Natural killer cell (primary cell): ENCODE measurements at places on chromosomes 16 and 17.
A peak's percentile ranks its signal among the peaks of the same experiment; 100 is the strongest.

GRCh38 chr17:43714465-43715149 is 44.0 kb downstream of the SOST start:
- no peak for DNase-seq
- H3K4me1 ChIP-seq, result peaks cover 8% of the 10 kb centered on the region
- H3K27me3 ChIP-seq, result peaks cover 26% of the 10 kb centered on the region
- H3K4me3 ChIP-seq, result no peak overlapping the region

GRCh38 chr16:50609471-50609870 is 61.3 kb downstream of the NKD1 start:
- H3K4me1 ChIP-seq, result no peaks in the 10 kb centered on the region
- no peak overlapping the region for H3K27ac ChIP-seq

GRCh38 chr17:18059283-18059682 is 20.1 kb downstream of the GID4 start:
- H3K4me1 ChIP-seq, result no peaks in the 10 kb centered on the region
- peaks cover 33% of the 10 kb centered on the region for H3K36me3 ChIP-seq
- no peak for DNase-seq
- no peaks in the 10 kb centered on the region for H3K27me3 ChIP-seq
- H3K27ac ChIP-seq, result no peak overlapping the region
- no peak overlapping the region for H3K4me3 ChIP-seq

DNA sequence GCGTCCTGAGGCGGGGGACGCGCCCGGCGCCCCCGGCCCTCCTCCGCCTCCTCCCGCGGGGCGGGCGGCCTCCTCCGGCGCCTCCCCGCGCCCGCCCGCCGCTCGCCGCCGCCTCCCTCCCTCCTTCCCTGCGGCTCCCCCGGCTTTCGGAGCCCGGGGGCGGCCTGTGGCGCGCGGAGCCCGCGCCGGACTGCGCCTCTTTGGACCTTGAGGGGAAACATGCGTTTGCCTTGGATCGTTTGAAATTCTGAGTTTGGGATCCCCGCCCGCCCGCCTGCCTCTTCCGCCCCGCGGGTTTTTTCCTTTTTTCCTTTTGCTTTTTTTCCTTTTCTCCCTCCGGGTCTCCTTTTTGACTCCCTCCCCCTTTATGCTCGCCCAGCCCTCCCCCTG is 390 bp downstream of the ZNRF1 start:
- no peak overlapping the region for H3K27ac ChIP-seq
- no peak for DNase-seq
- peaks cover 7% of the 10 kb centered on the region for H3K27me3 ChIP-seq
- no peaks in the 10 kb centered on the region for H3K36me3 ChIP-seq
- H3K4me3 ChIP-seq, result peak overlapping the region; percentile 53

DNA sequence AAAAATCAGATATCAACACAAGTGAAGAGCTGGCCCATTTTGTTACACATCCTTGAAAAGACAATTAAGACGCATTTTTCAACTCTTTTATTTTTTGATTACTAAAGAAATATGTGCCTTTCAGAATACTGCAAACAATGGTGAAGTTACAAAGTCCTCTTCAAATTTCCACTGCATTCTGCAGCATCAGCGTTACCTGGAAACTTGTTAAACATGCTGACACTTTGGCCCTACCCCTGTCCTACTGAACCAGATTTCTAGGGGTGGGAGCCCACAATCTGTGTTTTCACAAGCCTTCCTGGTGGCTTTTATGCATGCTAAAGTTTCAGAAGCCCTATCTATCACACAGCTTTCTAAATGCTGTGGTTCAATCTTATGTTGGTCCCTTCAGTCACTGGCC is 4.5 kb upstream of the CCL14 start:
- H3K4me1 ChIP-seq, result no peaks in the 10 kb centered on the region
- no peak overlapping the region for H3K4me3 ChIP-seq
- no peak overlapping the region for H3K27ac ChIP-seq

DNA sequence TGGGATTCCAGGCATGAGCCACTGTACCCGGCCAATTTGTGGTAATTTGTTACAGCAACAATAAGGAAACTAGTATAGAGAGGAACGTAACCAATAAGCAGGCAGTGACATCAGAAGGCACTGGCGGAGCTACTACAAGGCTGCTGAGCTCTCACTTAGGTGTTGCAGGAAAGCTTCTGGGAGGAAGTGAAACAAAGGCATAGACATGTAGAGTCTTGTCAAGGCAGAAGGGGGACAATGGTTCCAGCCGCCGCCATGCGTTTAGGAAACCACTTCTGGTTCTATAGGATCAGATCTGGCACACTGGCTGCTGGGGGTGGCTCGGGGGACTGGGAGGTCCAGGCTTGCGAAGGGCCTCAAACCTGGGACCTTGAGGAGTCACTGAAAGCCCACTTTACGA is 9.4 kb upstream of the CPSF4L start:
- H3K27ac ChIP-seq, result no peak overlapping the region
- H3K4me1 ChIP-seq, result peaks cover 6% of the 10 kb centered on the region
- no peaks in the 10 kb centered on the region for H3K27me3 ChIP-seq
- no peak overlapping the region for H3K4me3 ChIP-seq
